ENCODE measurements at places on chromosomes 13 and 19.

GRCh38 chr19:14090509-14091080 is at the start of gene SAMD1:
Gene SAMD1 (minus strand): TSS chr19:14090751.
- DNase-seq = peak; percentile 80

DNA sequence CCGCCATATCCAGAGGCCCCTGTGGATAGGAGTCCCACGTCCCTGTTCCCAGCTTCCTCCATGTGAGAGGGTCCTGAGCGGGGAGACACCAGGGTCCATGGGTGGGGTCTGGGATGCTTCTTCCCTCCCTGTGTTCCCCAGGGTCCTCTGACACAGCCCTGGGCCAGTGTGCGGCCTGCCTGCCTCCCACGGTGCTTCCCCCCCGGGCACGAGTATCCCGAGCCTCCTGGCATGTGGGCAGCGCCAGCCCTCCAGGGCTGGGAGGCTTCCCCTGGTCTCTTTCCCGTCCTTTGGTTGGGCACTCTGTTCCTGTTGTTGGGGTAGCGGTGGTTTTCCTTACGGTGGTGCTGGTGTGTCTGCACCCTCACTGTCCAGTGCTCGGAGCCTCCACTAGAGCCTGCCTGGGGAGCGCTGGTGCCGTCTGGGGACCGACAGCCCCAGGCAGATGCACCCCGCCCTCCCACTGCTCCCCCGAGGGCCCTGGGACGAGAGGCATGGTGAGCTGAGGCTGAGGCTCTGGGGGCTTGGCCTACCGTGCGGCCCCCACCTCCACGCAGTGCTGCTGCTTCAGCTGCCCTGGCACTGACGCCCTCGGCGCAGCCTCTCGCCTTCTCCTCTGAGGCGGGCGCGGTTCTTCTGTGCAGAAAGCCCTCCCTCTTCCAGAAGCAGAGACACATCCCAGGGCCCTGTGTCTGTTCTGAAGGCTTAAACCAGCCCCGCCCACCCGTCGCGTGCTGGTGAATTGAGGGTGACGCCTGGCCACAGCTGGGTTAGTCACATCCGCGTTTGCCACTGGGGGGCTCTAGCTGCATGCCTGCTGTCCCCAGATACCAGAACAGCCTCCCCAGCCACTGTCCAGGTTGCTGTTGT is 27.9 kb downstream of the PLEKHJ1 start:
- DNase-seq = no peak

DNA sequence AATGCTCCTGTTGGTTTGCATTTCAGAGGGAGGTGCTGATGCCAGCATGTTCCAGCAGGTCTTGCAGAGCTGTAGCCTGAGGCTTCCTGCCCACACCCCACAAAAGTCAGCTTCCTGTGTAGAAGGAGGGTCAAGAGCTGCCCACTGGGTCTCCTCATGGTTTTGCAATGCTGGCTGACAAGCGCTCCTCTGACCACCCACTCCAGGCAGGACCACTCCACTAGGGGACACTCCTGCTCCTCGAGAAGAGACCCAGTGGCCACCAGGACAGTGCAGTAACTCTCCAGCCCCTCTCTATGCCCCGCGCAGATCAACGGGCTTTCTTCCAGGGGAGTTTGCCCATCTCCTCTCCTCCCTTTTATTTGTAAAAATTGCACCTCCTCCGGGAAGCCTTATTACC is 72.9 kb upstream of the UQCRFS1 start:
- no peak for DNase-seq

GRCh38 chr19:31149441-31149941 is 199.7 kb downstream of the TSHZ3 start:
- no peak for DNase-seq

DNA sequence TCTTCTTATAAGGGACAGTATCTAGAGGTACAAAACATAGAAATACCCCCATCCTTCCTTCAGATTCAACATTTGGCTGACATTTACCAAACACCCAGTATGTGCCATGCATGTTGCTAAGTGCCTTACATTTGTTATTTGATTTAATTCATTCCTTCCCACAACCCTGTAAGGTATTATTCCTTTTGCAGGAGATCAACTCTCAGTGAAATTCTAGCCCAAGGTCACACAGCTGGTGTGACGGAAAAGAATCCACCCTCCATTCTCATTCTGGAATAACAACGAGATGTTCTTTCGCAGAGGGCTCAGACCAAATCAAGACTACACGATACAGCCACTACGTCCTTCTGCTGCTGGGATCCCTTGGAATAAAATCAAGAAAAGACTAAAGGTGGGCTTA is 67.8 kb downstream of the C13orf42 start:
- no peak for DNase-seq

- no peak for DNase-seq
These were observed 15.4 kb downstream of the SHISA2 start for GRCh38 chr13:26036383-26036782.

Measured in activated T-helper 1 cell treated with Interleukin-2 at 50 U/mL for 16 hours (primary cell).